ENCODE measurements at places on chromosomes 11 and 22.

GRCh38 chr11:79087961-79088318, 352.9 kb downstream of the TENM4 start:
- DNase-seq: no peak

GRCh38 chr11:126948563-126948962, 52.0 kb downstream of the KIRREL3 start:
- DNase-seq: no peak

DNA sequence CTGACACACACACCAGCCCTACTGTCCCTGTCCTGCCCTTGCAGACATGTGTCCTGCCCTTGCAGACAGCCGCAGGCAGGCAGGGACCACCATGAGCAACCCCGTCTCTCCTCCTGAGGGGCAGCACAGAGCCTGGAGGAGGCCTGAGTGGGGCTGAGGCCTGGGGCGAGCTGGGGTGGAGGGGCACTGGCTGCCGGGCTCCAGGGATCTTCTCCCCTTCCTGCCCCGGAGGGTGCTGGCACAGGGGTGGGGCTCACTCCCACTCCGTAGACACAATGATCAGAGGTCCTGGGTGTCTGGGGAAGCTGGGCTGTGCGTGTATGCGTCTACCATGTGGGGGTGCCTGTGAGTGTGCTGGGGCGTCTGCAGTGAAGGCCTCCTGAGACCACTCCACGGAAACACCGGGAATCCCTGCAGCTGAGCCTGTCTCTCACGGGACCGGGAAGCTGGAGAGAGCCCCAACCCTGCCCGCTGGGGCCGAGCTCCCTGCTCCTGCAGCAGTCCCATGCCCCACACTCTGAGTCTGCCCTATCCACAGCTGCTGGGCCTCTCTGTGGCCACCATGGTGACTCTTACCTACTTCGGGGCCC, 588 bp downstream of the TSPAN32 start:
- no peak for DNase-seq

GRCh38 chr11:19919050-19919561, 206.5 kb downstream of the NAV2 start:
- DNase-seq: no peak

GRCh38 chr22:25488244-25489020, 76.0 kb upstream of the GRK3 start:
- DNase-seq: no peak

GRCh38 chr11:134801570-134801969, 389.5 kb upstream of the B3GAT1 start:
- no peak for DNase-seq

- no peak for DNase-seq
These were observed 53.4 kb upstream of the WNT7B start for GRCh38 chr22:46030231-46030880.

- no peak for DNase-seq
These were observed 183.0 kb downstream of the TBC1D22A start for GRCh38 chr22:46945481-46945880.

DNA sequence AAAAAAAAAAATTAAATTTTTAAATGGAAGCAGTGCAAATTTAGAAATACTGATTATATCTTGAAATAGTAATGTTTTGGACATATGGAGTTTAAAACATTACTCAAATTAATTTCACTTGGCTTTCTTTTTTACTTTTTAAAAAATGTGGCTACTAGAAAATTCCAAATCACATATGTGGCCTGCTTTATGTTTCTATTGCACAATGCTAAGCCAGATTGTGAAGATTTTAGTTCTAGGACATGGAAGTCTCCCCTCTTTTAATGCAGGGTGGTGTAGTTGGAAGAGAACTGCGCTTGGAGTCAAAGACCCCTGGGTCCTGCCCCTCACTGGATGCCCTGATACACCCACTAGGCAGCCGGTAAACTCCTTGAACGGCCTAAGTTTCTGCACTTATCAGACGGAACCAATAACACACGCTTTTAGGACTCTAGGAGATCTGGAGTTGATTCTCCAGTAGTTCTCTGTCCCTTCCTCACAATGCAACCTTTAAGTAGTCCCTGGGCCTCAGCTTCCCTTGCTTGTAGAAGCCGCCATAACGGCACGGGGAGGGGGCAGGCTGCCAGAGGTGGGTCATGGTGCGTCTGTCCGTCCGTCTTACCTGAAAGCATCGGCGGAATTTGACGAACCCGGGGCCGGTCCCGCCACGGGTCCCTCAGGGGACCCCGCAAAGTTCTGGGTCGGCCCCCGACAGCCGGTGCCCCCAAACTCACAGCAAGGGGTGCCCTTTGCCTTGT, 505 bp downstream of the FAM227A start:
- DNase-seq: no peak

DNA sequence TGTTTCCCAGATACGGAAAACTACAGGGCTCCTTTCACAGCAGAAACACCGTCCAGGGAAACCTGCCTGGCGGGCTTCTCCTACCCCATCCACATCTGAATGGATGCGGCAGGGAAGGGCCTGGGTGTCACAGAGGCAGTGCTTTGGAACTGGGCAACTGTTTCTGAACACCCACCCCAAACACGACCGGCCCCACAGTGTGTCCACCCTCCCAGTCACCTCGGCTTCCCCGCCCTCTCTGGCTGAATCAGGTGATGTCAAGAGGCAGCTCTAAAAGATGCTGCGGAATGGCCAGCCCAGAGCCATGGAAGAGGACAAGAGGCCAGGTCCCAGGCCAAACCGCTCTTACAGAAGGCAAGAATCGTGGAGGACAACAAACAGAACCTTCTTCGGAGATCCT, 22.0 kb downstream of the IFT27 start:
- DNase-seq: no peak

- no peak for DNase-seq
These were observed 97.0 kb upstream of the CD82 start for GRCh38 chr11:44468345-44468988.

DNA sequence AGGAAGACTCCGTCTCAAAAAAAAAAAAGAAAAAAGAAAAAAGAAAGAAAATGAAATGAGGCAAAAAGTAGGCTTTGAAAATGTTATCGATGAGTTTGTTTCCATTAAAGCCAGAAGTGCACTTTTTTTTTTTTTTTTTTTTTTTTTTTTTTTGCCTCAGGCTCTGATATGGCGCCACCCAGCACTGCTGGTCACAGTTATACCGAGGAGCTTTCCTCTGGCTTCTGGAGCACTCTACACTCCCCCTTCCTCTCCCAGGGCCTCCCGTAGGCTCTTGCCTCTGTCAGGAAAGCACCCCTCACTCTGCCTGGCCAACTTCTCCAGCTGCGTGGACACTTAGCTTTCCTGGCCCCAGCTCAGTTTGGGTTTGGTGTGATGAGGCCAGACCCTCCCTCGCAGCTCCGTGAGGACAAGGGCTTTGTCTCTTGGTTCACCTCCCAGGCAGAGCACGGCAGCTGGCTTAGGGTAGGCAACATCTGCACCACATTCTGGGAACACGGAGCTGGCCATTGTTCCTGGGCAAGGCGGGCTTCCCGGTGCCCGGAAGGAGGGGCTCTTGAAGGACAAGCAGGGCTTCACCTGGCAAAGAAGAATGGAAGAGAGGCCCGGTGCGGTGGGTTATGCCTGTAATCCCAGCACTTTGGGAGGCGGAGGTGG, 16.9 kb downstream of the FADS2 start:
- no peak for DNase-seq

- DNase-seq: no peak
These were observed 12.8 kb upstream of the OSBPL5 start for GRCh38 chr11:3177931-3178330.

- DNase-seq: no peak
These were observed 326.1 kb upstream of the ANO5 start for GRCh38 chr11:21866781-21867180.

DNA sequence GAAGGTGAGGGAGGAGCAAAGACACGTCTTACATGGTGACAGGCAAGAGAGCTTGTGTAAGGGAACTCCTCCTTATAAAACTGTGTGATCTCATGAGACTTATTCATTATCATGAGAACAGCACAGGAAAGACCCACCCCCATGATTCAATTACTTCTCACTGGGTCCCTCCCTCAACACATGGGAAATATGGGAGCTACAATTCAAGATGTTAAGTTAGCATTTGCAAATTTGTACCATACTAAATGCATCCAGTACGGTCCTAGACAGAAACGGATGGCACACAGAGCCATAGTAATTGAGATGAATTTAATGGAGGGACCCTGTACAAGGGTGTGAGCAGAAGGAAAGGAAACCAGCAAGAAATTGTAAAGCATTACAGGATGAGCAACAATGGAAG, 765.8 kb upstream of the API5 start:
- DNase-seq: no peak

DNA sequence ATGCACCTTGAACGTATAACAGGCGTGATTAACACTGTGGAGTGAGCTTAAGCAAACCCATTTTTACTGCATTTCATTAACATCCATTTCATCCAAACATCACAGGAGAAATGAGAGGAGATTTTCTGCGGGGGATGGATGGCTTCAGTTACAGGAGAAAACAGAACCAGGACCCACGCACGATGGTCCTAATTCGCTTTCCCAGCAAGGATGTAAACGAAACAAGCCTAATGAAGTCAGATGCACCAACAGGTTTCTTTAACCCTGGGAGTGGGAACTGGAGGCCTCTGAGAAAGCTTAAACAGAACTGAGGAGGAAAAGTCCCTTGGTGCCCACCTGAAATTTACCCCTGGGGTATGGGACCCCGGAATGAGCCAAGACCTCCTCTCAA, 2.7 kb downstream of the CADM1 start:
- DNase-seq: no peak

- no peak for DNase-seq
These were observed 3.0 kb downstream of the DKK3 start for GRCh38 chr11:12005476-12005875.

DNA sequence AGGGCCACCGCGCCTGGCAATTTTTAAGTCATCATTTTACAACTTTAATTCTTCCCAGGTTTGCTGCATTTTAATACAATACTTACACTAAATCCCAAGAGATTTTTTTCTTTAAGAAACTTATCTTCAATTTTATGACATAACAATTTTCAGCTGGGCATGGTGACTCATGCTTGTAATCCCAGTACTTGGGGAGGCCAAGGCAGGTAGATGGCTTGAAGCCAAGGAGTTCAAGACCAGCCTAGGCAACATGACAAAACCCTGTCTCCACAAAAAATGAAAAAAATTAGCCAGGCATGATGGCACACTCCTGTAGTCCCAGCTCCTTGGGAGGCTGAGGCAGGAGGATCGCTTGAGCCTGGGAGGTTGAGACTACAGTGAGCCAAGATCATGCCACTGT, 38.8 kb downstream of the CLDN25 start:
- DNase-seq: no peak

GRCh38 chr11:10400856-10401255, 54.2 kb upstream of the AMPD3 start:
- DNase-seq: no peak
